ENCODE measurements at places on chromosomes 11 and 22. TPM values are rescaled to one million over a fixed set of nuclear protein-coding genes. Genes with fewer than 3 reads are reported as not detected.

The OSBP2 gene
- total RNA-seq: 3.0 TPM

- DNase-seq: no peak
Measured at GRCh38 chr11:60977224-60977623, 5.7 kb downstream of the CD6 start.

- DNase-seq: no peak
Measured at GRCh38 chr11:45073685-45074141, 72.7 kb upstream of the PRDM11 start.

DNA sequence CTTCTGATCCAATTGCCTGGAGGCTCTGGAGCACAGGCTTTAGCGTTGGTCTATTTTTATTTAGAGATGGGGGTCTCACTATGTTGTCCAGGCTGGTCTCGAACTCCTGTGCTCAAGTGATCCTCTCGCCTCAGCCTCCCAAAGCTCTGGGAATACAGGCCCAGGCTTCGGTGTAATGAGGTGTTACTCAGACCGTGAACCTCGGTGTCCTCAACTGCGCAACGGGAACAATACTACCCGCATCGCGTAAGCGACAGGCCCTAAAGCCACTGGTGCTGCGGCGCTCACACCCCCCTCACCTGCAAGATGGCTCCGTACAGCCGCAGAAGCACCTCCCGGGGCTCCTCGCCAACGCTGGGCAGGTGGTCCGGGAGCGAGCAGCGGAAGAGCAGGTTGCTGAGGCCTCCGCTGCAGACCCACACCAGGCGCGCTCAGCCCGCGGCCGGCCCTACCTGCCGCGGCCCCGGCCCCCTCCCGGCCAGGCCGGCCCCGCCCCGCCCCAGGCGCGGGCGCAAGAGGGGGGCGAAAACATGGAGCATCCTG, 628 bp downstream of the CHKB start:
- no peak for DNase-seq

DNA sequence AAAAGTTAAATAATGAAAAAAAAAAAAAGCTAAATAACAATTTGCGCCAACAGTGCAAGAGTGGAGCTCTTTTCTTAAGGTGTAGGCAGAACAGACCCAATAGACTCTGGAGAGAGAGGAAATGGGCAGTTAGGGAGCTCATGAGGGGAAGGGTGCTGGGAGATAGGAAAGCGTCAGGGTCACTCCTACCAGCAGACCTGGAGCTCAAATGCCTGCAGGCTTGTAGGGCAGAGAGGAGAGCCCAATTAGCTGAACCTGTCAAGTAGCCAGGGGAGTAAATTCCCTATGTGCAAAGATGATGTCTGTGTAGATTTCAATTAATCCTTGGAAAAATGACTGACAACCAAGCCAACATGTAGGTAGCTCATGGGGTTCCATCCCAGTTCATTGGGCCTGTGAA, 73.0 kb downstream of the RAB30 start:
- no peak for DNase-seq

- no peak for DNase-seq
Measured at GRCh38 chr11:6402561-6402981, 12.3 kb downstream of the SMPD1 start.

Measured in endothelial cell (in vitro differentiated cells).